ENCODE measurements at places on chromosomes 4 and X.

DNA sequence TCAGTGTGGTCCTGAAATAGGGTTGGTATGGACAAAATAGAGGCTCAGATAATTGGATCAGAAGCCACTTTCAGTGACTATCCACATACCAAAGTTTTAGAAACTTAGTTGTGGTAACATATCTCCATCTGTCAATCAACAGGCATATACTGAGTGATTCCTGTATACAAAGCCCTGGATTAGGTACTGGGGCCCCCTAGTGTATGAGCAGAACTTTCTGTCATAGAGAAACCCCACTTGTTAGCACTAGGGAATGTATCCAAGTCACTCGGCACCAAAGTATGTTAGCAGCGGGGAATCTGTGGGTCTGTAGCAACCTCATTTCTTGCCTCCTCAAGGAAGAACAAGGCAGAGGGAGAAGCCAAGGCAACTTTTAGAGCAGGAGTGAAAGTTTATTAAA is 50.7 kb downstream of the MAP7D3 start:
- no peak overlapping the region for H3K27ac ChIP-seq
- no peaks in the 10 kb centered on the region for H3K27me3 ChIP-seq
- H3K36me3 ChIP-seq, result no peaks in the 10 kb centered on the region
- DNase-seq, result no peak
- peaks cover 15% of the 10 kb centered on the region for H3K4me1 ChIP-seq
- H3K4me3 ChIP-seq, result no peak overlapping the region

GRCh38 chrX:101957174-101957573 is 25.3 kb upstream of the ZMAT1 start:
- H3K27ac ChIP-seq, result no peak overlapping the region
- no peak for DNase-seq
- peaks cover 4% of the 10 kb centered on the region for H3K4me1 ChIP-seq
- no peak overlapping the region for H3K4me3 ChIP-seq
- peaks cover 6% of the 10 kb centered on the region for H3K27me3 ChIP-seq
- no peaks in the 10 kb centered on the region for H3K36me3 ChIP-seq

- H3K4me3 ChIP-seq, result peak overlapping the region; percentile 58
- H3K36me3 ChIP-seq, result no peaks in the 10 kb centered on the region
- peaks cover 25% of the 10 kb centered on the region for H3K4me1 ChIP-seq
- H3K27ac ChIP-seq, result peak overlapping the region; percentile 89
Observed at GRCh38 chr4:36255577-36255976, 11.3 kb upstream of the ARAP2 start.

DNA sequence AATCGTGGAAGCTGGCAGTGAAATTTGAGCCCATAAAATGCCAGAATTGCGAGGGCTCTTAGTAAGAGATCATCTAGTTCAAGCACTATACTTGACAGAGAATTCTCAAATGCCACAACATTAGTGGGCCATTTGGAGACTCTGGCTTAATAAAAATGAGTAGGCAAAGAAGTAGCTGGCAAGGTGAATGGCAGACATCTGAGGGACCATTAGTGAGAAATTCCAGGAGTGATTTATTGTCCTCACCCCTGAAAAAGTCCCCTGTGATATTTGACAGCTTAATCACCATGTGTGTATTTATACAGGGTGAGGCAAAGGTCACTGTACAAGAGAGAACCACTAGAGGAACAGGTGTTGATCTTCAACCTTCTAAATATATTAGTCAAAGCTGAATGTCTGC is 207.5 kb downstream of the CHRDL1 start:
- DNase-seq, result no peak
- no peaks in the 10 kb centered on the region for H3K4me1 ChIP-seq
- H3K27ac ChIP-seq, result no peak overlapping the region
- H3K4me3 ChIP-seq, result no peak overlapping the region
- no peaks in the 10 kb centered on the region for H3K27me3 ChIP-seq
- H3K36me3 ChIP-seq, result no peaks in the 10 kb centered on the region

- H3K27me3 ChIP-seq, result no peaks in the 10 kb centered on the region
- no peak overlapping the region for H3K27ac ChIP-seq
- DNase-seq, result no peak
- no peak overlapping the region for H3K4me3 ChIP-seq
- peaks cover 2% of the 10 kb centered on the region for H3K36me3 ChIP-seq
- H3K4me1 ChIP-seq, result no peaks in the 10 kb centered on the region
Observed at GRCh38 chrX:40411340-40412111, 169.2 kb upstream of the ATP6AP2 start.

- H3K27me3 ChIP-seq, result peaks cover 31% of the 10 kb centered on the region
- no peak overlapping the region for H3K27ac ChIP-seq
- H3K4me1 ChIP-seq, result peaks cover 2% of the 10 kb centered on the region
- peaks cover 5% of the 10 kb centered on the region for H3K36me3 ChIP-seq
- DNase-seq, result no peak
Observed at GRCh38 chr4:8340781-8341241, 71.3 kb downstream of the HTRA3 start.

DNA sequence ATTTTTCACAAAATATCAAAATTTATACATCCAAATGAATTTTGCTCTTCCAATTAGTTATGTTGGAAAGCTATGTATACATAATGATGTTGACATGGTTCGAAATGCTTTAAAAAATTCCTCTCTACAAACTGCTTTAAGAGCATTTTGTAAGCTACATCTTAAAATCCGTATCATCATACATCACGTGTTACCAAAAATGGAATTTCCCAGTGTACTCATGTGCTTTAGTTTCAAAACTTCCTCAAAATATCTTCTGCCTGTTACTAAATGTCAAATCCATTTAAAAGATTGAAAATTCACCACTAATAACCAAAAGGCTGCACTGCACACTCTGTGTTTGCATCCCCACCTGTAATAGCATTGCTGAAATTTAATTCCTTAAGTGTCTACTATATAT is 87.9 kb downstream of the WDFY3 start:
- DNase-seq, result no peak
- H3K36me3 ChIP-seq, result no peaks in the 10 kb centered on the region
- H3K4me3 ChIP-seq, result no peak overlapping the region
- no peak overlapping the region for H3K27ac ChIP-seq

DNA sequence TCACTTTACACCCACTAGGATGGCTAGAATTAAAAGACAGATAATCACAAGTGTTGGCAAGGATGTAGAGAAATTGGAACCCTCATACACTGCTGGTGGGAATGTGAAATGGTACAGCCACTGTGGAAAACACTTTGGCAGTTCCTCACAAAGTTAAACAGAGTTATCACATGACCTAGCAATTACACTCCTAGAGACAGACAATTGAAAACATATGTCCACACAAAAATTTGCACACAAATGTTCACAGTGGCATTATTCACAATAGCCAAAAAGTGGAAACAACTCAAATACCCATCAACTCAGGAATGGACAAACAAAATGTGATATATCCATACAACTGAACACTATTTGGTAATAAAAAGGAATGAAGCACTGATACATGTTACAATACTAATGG is 5.7 kb downstream of the ZNF280C start:
- H3K27me3 ChIP-seq, result no peaks in the 10 kb centered on the region
- no peak for DNase-seq
- no peaks in the 10 kb centered on the region for H3K36me3 ChIP-seq
- H3K4me3 ChIP-seq, result no peak overlapping the region
- H3K27ac ChIP-seq, result no peak overlapping the region

GRCh38 chr4:140247237-140247636 is 93.3 kb upstream of the MAML3 start:
- H3K4me3 ChIP-seq, result no peak overlapping the region
- H3K4me1 ChIP-seq, result peaks cover 13% of the 10 kb centered on the region
- H3K36me3 ChIP-seq, result no peaks in the 10 kb centered on the region
- DNase-seq, result no peak
- H3K27ac ChIP-seq, result no peak overlapping the region

DNA sequence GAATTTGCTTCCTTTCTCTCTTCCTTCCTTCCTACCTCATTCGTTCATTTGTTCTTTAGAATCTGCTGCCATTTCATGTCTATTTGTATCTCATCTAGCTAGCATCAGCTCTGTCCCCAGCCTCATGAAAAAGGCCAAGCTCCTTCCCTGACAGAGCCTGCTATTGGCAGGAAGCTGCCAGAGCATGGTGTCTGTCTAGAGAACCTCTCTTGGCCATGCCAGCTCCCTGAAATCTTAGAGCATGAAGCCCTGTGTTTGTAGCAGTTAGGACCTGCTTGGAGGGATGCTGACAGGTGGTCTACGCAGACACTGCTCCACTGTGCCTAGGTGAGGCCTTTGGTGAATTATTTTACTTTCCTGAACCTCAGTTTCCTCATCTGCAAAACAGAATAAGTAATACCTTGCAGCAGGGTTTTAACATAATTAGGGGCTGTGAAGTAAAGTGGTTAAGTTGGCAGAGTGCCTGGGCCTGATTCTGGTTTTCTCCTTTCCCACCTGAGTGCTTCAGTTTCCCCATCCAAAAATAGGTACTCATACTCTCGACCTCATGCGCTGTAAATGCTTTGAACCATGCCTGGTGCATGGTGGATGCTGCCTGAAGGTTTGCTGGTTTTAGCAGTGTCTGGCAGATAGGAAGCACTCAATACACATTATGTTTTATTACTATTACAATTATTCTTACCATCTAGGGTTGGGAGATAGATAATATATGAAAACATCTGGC is 4.7 kb downstream of the PTTG2 start:
- no peaks in the 10 kb centered on the region for H3K36me3 ChIP-seq
- no peak for DNase-seq
- H3K4me1 ChIP-seq, result peaks cover 6% of the 10 kb centered on the region
- H3K27me3 ChIP-seq, result no peaks in the 10 kb centered on the region
- H3K27ac ChIP-seq, result peak overlapping the region; percentile 3

DNA sequence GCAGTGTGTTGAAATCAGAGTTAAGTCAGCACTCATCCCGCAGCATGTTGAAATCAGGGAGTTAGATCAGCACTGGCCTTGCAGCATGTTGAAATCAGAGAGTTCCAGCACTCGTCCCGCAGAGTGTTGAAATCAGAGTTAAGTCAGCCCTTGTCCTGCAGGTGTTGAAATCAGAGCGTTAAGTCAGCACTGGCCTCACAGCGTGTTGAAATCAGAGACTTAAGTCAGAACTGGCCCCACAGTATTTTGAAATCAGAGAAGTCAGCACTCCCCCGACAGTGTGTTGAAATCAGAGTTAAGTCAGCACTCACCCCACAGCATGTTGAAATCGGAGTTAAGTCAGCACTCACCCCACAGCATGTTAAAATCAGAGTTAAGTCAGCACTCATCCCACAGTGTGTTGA is 10.9 kb upstream of the UVSSA start:
- peaks cover 11% of the 10 kb centered on the region for H3K36me3 ChIP-seq
- no peak overlapping the region for H3K4me3 ChIP-seq
- peak overlapping the region; percentile 75 for H3K27ac ChIP-seq

DNA sequence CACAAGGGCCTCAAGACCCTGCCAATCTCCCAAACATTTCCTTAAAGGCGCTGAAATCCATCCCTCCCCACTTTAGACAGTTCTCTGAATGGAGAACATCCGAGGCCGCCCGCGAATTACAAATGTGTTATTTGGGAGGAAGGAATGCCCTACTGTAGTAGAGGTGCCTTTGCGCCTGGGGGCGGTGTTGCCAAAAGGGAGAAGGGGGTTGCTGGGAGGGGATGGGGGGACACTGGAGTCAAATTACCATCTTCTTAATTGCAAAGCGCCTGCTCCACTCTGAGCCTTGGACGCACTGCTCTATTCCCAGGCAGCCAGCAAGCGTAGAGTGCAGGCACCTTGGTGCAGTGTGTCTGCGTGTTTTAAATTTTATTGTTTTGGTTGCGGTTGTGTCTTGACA is 2.7 kb downstream of the TMEM255A start:
- no peak overlapping the region for H3K27ac ChIP-seq
- peaks cover 2% of the 10 kb centered on the region for H3K36me3 ChIP-seq
- no peaks in the 10 kb centered on the region for H3K27me3 ChIP-seq
- DNase-seq, result no peak
- peaks cover 12% of the 10 kb centered on the region for H3K4me1 ChIP-seq
- peak overlapping the region; percentile 87 for H3K4me3 ChIP-seq

- DNase-seq, result no peak
- H3K4me1 ChIP-seq, result no peaks in the 10 kb centered on the region
- no peaks in the 10 kb centered on the region for H3K36me3 ChIP-seq
- H3K27ac ChIP-seq, result peak overlapping the region; percentile 37
- no peak overlapping the region for H3K4me3 ChIP-seq
Observed at GRCh38 chrX:31233941-31234496, 162.2 kb upstream of the FTHL17 start.

- no peaks in the 10 kb centered on the region for H3K4me1 ChIP-seq
- no peaks in the 10 kb centered on the region for H3K36me3 ChIP-seq
- H3K27me3 ChIP-seq, result no peaks in the 10 kb centered on the region
- no peak for DNase-seq
- no peak overlapping the region for H3K27ac ChIP-seq
- H3K4me3 ChIP-seq, result no peak overlapping the region
Observed at GRCh38 chr4:180493299-180493698, 1749.9 kb upstream of the TENM3 start.

DNA sequence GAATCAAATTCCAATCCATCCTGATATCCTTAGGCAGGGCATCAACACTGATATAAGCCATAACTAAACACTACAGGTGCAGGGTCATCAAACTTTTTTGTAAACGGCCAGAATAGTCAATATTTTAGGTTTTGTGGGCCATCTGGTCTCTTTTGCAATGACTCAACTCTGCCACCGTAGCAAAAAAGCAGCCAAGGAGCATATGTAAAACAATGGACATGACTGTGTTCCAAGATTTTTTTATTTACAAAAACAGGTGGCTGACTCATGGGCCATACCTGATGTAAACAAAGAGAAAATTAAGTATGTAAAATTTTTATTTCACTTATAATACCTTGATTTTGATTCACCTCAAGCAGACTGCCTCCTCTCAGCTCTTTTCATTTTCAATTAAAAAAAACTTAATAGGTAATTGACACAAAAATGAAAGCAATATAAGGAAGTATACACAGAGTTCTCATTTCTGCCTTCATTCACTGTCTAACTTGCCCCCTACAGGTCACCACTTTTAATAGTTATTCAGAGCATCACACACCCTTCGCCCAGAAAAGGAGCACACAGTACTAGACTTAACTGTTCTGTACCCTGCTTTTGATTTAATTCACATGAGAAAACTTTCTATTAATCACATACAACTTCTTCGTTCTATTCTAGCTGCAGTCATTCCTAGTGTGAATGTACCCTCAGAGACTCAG is 35.3 kb upstream of the GPM6B start:
- no peak for DNase-seq
- H3K4me1 ChIP-seq, result no peaks in the 10 kb centered on the region
- H3K27me3 ChIP-seq, result peaks cover 5% of the 10 kb centered on the region
- H3K36me3 ChIP-seq, result no peaks in the 10 kb centered on the region
- H3K4me3 ChIP-seq, result no peak overlapping the region

- H3K4me3 ChIP-seq, result no peak overlapping the region
- H3K27ac ChIP-seq, result no peak overlapping the region
- no peaks in the 10 kb centered on the region for H3K4me1 ChIP-seq
Observed at GRCh38 chrX:70352496-70352895, 62.6 kb downstream of the KIF4A start.

- peaks cover 18% of the 10 kb centered on the region for H3K27me3 ChIP-seq
- no peaks in the 10 kb centered on the region for H3K36me3 ChIP-seq
- no peak overlapping the region for H3K4me3 ChIP-seq
- no peaks in the 10 kb centered on the region for H3K4me1 ChIP-seq
- H3K27ac ChIP-seq, result no peak overlapping the region
Observed at GRCh38 chr4:145319751-145320150, 139.4 kb upstream of the OTUD4 start.

GRCh38 chrX:57915680-57916079 is 5.4 kb upstream of the ZXDA start:
- no peak for DNase-seq
- H3K27ac ChIP-seq, result no peak overlapping the region
- peaks cover 9% of the 10 kb centered on the region for H3K4me1 ChIP-seq
- H3K4me3 ChIP-seq, result no peak overlapping the region

Measured in T-helper 17 cell (primary cell).